Fibroblast of the aortic adventitia (primary cell): ENCODE measurements at places on chromosomes 7 and 10.
A peak's percentile ranks its signal among the peaks of the same experiment; 100 is the strongest.

- no peak for DNase-seq
Observed at GRCh38 chr10:92832998-92833650, 15.2 kb upstream of the EXOC6 start.

- no peak for DNase-seq
Observed at GRCh38 chr10:101564490-101564991, 23.5 kb downstream of the POLL start.

- no peak for DNase-seq
Observed at GRCh38 chr7:112868609-112869008, 78.4 kb upstream of the TMEM168 start.

DNA sequence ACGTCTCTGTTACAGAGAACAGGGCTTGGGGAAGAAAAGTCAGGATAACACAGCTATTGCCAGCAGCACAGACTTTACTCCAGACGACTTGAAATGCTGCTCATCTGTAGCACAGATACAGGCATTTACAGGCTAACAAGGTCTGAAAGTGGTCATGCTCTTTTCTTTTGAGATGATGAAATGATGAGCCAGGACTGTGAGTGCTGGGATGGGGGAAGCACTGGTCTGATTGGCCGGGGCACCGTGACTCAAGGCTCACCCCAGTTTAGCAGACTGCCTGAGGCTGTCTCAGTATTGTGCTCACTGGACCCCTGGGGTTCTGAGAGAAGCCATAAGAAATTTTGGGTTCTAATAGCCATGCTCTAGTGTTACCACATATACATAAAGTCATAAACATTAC, 12.4 kb downstream of the SMKR1 start:
- DNase-seq = no peak

DNA sequence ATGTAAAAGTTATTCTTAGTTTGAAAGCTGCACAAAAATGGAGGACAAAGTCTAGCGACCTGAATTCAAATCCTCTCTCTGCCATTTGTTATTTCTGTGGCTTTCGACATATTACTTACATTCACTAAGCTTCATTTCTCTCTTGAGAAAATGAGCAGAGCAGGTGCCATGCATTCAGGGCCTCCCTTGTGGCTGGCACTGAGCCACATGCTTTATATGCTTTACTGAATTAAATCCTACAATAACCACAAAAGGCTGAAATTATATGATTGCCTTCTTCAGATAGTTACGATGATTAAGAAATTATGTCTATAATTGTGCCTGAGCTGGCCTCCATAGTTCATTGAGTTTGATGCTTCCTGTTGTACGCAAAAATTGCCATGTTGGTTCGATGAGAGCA, 98.7 kb downstream of the NPSR1 start:
- no peak for DNase-seq

DNA sequence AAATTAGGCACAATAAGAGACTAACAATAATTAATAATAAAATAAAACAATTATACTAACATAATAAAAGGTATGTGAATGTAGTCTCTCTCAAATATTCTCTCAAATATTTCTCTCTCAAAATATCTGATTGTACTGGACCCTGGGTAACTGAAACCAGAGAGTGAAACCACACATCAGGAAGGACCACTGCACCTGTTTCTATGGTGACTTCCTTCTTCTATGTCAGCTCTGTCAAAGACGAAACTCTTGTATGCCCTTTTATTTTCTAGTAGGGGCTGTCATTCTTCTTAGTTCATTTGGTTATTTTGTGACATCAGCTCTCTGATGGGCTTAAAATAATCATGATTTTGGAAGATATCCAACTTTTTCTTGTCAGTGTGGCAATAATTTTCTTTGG, 428.0 kb upstream of the TPK1 start:
- no peak for DNase-seq

- DNase-seq = no peak
Observed at GRCh38 chr10:83927166-83927565, 212.1 kb upstream of the GHITM start.

GRCh38 chr7:39950473-39951225, 593 bp downstream of the CDK13 start:
- peak; percentile 41 for DNase-seq

DNA sequence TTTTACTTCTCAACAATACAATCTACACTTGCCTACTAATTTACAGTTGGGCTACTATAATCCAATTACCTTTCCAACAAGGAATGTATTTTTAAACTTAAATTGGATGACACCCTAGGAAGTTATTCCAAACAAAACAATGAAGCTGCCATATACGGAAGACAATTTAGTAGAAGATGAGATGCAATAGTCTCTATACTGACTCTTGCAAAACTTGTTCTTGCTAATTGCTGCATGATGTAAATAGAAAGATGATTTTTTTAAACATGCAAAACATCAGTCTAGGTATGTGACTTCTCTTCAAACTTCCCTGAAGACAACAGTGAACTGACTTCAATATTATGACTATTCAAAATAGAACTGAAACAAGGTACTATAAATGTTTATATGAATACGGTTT, 17.6 kb downstream of the NT5C3A start:
- peak; percentile 37 for DNase-seq

- DNase-seq = peak; percentile 94
Observed at GRCh38 chr10:12710594-12711349, 290.7 kb downstream of the CCDC3 start.
